Stimulated activated CD4-positive, alpha-beta T cell treated with anti-CD3 and anti-CD28 coated beads, Interleukin-1b, Interleukin-23, amount 100 ng/mL, for 1 hour (primary cell): ENCODE measurements at places on chromosomes 4 and X.

- no peak for DNase-seq
Observed at GRCh38 chrX:6226596-6227452, 1.8 kb downstream of the NLGN4X start.

GRCh38 chr4:185950891-185951290 lies 118.1 kb upstream of the TLR3 start:
- no peak for DNase-seq

- no peak for DNase-seq
Observed at GRCh38 chr4:113496698-113497097, 264.8 kb downstream of the CAMK2D start.

DNA sequence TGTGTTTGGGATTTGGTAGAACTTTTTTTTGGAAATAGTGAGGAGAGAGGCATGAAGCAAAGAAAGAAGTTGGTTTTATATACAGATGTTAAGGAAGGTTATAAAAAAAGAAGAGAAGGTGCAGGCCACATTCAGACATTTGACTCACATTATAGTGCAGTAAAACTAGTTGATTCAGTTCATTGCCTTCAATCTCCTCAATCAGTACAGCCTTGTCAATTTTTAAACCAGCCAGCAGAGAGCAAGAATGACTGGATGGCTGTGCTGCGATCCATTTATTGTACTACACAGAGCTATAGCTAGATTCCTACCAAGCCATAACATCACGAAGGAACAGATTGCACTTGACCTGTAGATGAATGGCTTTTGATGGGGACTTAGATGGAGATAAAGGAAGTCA lies 79.7 kb upstream of the LSM6 start:
- DNase-seq, result no peak

DNA sequence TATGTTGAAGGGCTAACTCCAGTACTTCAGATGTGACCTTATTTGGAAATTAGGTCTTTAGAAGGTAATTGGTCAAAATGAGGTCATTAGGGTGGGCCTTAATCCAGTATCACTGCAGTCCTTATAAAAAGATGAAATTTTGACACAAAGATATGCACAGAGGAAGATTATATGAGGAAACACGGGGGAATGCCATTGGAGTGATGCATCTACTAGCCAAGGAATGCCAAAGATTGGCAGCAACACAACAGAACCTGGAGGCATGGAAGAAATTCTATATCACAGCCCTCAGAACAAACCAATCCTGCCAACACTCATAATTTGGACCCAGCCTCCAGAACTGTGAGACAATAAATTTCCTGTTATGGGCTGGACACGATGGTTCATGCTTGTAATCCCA lies 17.6 kb downstream of the TRIM61 start:
- DNase-seq, result no peak

- no peak for DNase-seq
Observed at GRCh38 chr4:154719087-154719486, 24.7 kb upstream of the LRAT start.

DNA sequence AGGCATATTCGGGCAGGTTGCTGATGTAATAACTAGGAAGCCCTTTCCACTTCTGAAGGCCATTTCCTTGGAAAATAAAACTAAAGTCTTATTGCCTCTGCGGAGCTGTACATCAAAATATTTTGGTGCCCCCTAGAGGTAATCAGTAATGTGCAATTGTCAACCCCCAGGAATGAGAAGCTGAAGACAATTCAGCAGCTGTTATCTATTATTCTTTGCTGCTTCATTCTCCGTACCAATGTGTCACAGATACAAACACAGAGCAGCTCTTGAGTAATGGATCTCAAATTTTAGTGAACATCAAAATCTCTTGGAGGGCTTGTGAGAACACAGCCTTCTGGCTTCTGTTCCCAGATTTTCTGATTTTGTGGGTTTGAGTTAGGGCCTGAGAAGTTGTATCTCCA lies 3.5 kb upstream of the SLIT2 start:
- no peak for DNase-seq

DNA sequence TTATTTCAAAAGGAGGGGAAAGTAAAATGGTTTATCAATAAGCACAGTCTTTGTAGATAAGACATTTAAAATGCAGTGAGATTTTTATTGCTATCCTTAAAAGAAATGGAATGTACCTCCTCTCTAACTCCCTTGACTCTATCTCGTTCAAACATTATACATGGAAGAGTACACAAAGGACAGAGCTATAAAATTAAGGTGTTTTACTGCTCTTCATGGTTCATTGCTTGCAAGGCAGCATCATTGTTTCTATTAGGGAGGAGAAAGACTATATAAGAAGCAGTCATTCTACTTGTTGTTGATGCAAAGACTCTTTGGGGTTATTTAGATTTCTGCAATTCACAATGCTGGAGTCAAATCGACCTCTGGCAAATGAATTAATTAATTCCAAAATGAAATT lies 380.2 kb upstream of the NDST3 start:
- DNase-seq, result no peak

GRCh38 chr4:1903035-1903434 lies 31.8 kb downstream of the NSD2 start:
- no peak for DNase-seq

- no peak for DNase-seq
Observed at GRCh38 chrX:19448077-19448476, 67.2 kb downstream of the MAP3K15 start.

DNA sequence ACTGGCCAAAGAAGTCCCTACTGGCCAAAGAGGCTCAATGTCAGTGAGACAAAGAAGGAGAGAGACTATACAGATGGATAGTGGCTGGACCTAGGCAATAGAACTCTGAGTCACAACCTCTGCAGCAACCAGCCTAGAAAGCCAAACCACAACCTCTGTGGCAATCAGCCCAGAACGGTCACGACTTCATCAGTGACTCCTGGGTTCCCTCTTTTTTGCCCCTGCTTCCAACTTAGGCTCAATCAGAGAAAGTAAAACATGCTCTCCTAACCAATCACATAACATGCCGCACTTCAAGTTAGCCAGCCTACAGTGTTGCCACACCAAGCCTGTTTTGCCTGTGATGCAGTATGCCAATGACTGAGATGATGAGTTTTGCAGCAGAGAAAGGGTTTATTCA lies 203.4 kb downstream of the ANAPC10 start:
- DNase-seq, result no peak

GRCh38 chr4:182289809-182290208 lies 46.6 kb downstream of the TENM3 start:
- DNase-seq, result no peak

- no peak for DNase-seq
Observed at GRCh38 chr4:4333265-4333706, 43.2 kb downstream of the ZBTB49 start.

DNA sequence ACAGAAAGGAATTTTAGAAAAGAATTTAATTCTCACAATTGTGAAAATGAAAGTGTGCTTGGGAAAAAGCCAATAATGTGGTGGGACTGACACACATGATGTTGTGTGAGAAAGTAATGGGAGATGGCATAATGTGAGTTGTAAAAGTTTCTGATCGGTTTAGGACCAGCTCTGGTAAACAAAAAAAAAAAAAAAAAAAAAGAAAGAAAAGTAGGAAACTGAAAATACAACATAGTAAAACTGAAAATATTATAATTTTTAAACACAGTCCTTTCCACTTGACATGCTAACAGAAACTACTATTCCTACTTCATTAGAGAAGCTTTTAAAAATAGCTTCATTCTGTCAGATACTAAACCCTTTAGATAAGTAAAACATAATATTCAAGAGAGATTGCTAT lies 28.2 kb downstream of the RAP1GDS1 start:
- no peak for DNase-seq

DNA sequence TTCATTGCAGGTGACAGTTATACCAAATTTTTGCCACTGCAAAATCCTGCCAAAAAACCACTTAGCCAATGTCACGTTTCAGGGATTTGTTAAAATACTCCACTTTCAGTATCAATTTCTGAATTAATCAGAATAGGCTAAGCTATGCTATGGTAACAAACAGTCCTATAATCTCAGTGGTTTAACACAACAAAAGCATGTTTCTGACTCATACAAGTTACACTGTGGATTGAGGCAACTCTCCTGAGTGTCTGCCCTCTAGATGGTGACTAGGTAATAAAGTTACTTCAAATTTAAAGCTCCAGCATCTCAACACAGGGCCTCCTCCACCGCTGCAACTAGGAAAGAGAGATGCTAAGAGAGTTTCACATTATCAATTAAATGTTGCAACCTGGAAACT lies 23.0 kb upstream of the RADX start:
- DNase-seq, result no peak

- peak; percentile 9 for DNase-seq
Observed at GRCh38 chr4:140152751-140153418, 1.1 kb downstream of the MAML3 start.

DNA sequence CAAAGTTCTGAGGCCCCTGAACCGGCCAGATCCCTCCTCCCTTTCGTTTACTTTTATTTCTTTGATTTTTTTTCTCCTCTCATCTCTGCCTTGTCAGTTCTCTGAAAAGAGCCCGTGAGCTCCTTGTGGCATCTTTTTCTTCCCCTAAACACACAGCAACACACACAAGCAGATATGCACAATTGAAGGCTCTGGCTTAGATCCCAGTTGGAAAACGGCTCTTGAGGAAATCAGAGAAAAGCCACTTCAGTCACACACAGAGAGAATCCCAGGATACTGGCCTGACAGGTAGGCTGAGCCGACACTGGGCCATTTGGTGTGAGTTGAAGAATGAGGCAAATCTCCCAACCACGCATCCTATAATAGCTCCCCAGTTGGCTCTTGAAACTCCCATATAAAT lies 12.9 kb downstream of the DIPK2B start:
- DNase-seq, result no peak

GRCh38 chr4:122992057-122992456 lies 69.7 kb upstream of the NUDT6 start:
- no peak for DNase-seq

- no peak for DNase-seq
Observed at GRCh38 chr4:80182237-80182866, 15.0 kb upstream of the PRDM8 start.

DNA sequence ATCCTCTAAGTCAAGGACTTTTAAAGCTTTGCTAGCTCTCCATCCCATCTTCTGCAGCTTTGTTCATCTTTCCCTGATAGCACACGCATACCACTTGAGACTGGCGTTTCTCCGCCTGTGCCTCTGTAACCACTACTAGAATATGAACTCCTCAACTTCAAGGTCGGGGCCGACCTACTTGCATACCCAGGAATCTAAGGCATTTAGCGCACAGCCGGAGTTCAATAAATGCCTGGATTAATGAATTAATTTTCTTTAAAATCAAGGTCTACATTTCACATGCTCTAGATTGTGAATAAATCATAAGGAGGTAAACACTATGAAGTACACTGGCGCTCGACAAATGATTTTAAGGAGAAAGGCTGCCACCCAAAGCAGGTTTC lies 89.3 kb downstream of the HNRNPD start:
- DNase-seq, result no peak

- DNase-seq, result no peak
Observed at GRCh38 chrX:75883446-75883845, 98.4 kb upstream of the MAGEE2 start.

DNA sequence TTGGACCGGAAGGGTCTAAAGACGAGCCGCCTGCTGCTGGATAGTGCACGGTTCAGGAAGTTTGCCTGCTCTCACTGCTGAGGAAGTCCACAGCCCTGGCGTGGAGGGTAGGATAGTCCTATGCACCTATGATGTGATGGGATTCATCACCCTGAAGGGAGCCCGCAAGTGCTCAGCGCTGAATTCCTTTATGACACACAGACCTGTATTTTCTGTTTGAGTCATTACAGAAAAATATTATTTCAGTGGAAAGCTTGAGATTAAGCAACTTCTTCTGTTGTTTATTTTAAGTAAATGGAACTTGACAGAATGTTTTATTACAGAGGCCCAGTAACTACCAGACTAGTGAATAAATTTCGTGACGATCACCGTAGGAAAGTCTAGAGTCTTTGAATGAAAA lies 123.2 kb downstream of the TRIML1 start:
- DNase-seq, result no peak

- DNase-seq, result no peak
Observed at GRCh38 chr4:40212674-40213527, 16.1 kb downstream of the RHOH start.

DNA sequence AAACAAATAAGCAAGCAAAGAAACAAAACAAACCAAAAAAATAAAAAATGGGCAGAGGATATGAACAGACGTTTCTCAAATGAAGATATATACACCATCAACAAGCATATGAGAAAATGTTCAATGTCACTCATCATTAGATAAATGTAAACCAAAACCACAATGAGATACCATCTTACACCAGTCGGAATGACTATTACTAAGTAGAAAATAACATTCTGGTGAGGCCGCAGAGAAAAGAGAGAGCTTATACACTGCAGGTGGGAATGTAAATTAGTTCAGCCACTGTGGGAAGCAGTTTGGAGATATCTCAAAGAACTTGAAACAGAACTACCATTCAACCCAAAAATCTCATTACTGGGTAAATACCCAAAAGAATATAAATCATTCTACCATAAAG lies 321.0 kb upstream of the SLIT2 start:
- no peak for DNase-seq

DNA sequence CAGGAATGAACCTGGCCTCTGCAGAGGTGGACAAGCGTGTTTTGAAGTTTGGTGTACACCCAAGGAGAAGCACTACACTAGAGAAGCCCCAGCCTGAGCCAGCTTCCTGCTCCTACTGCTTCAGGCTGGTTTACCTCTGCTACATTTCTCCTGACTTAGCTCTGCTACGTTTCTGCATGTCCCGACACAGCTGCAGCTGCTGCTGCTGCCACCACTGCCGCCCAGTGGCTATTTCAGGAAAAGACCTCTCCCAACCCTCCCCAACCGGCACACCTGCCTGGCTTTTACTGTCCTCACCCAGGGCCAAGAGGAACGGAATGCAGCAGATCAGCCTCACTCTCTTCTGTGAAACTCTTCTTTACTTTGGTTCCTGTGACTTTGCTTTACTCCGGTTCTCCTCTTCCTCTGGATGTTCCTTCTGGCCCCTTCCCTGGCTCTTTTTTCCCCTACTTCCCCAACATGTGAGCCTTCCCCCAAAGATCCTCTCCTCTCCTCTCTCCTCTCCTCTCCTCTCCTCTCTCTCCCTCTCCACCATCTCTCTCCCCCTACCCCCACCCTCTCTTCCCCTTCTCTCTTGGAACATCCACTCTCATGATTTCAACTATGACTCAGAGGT lies 3.1 kb upstream of the P2RY4 start:
- no peak for DNase-seq

DNA sequence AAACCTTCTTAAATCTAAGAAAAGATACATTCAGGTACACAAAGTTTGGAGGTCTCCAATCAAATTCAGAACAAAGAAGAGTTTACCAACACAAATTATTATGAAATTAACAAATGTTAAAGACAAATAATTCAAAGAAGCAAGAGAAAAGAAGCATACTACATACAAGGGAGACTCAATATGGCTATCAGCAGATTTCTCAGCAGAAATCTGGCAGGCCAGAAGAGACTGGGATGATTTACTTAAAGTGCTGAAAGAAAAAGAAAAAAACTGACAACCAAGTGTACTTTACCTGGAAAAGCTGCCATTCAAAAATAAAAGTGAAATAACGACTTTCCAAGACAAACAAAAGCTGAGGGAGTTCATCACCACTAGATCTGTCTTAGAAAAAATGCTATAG lies 64.4 kb upstream of the HTR2C start:
- no peak for DNase-seq

GRCh38 chr4:141899541-141899940 lies 263.2 kb downstream of the IL15 start:
- no peak for DNase-seq
